CD8-positive, alpha-beta memory T cell (primary cell): ENCODE measurements at places on chromosomes 5 and 9. TPM values are rescaled to one million over a fixed set of nuclear protein-coding genes. Genes with fewer than 3 reads are reported as not detected.

The NPM1 gene
- total RNA-seq: 4,687 TPM

The FOXD4L6 gene
- not detected for total RNA-seq

The RANBP17 gene
- total RNA-seq: not detected

The ENTPD2 gene
- not detected for total RNA-seq

The GFPT2 gene
- 1.9 TPM for total RNA-seq

The SPATA31A3 gene
- total RNA-seq: not detected

The CCL27 gene
- total RNA-seq: 0.39 TPM

The F12 gene
- 10.3 TPM for total RNA-seq

The RBM27 gene
- total RNA-seq: 31.9 TPM

The RNF183 gene
- not detected for total RNA-seq

The GABRA1 gene
- total RNA-seq: not detected

The FGF18 gene
- 0.18 TPM for total RNA-seq

GRCh38 chr9:113624721-113625120, 161.2 kb downstream of the RGS3 start:
- no peak for DNase-seq

DNA sequence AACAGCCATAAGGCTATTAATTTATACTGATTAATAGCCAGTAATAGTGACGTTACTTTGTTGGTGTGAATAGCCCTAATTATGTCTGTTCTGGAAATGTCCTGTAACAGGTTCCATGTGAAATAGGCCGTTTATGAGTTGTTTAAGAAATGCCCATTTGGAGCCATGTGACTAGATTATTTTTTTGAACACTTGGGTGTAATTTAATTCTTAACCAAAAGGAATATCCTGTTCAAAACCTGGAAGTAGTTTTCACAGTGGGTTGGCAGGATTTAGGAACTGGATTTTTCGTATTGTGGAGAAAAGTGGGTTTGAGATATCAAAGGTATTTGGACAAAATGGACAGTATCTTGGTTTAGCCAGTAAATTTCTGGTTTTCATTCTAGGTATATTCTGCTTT, 1.3 kb downstream of the TENT2 start:
- no peak for DNase-seq

DNA sequence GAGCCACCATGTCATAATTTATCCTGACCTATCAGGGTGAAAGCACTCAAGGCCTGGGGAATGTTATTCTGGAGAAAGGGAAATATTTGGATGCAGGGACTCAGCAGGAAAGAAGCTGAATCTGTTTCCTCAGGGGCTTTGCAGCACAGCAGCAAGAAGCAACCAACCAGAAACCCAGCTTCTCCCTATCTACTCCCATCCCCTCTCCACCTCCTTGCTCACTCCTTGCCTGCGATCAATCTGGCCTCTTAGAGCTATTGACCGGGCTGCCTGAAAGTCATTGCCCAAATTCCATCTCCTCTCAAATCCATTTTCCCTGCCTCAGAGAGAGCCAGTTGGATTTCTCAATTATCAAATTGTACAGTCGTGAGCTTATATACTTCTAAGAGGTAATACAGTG, 542.0 kb upstream of the TRPC7 start:
- no peak for DNase-seq

DNA sequence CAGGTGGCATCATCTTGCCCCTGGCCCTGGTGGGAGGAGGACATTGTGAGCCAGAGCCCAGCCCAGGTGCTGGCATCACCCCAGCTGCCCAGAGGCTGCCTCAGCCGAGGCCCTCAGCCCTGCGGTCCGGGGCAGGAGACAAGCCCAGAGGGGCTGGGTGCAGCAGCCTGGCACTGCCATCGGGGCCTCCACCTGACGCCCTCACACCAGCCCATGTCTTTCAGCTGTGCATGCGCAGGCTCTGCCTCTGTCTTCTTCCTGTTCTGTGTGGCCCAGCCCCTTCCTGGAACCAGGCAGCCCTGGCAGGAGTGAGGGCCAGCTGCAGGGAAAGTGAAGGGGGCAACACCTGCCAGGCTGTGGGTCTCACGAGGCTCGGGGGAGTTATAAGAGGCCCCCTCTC, 4.8 kb upstream of the CEL start:
- no peak for DNase-seq

GRCh38 chr5:82387819-82388166, 109.6 kb upstream of the RPS23 start:
- DNase-seq: no peak

GRCh38 chr9:110758201-110758600, 89.6 kb downstream of the MUSK start:
- no peak for DNase-seq

DNA sequence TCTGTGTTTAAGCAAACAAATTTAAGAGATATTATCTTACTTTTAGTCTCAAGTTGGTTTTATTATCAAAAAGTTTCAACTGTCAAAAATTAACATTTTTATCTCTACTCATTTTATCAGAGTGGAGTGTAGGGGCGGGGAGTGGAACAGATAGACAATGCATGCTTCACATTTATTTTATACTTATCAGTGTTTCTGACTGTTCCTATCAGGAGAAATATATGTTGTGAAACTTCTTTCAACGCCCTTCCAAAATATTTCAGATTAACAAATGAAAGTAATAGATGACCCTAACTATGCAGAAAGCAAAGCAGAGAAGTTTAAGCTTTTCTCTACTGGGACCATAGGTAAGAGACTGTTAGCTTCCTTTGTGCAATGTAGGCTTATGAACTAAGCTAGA, 44.9 kb upstream of the MAST4 start:
- no peak for DNase-seq

DNA sequence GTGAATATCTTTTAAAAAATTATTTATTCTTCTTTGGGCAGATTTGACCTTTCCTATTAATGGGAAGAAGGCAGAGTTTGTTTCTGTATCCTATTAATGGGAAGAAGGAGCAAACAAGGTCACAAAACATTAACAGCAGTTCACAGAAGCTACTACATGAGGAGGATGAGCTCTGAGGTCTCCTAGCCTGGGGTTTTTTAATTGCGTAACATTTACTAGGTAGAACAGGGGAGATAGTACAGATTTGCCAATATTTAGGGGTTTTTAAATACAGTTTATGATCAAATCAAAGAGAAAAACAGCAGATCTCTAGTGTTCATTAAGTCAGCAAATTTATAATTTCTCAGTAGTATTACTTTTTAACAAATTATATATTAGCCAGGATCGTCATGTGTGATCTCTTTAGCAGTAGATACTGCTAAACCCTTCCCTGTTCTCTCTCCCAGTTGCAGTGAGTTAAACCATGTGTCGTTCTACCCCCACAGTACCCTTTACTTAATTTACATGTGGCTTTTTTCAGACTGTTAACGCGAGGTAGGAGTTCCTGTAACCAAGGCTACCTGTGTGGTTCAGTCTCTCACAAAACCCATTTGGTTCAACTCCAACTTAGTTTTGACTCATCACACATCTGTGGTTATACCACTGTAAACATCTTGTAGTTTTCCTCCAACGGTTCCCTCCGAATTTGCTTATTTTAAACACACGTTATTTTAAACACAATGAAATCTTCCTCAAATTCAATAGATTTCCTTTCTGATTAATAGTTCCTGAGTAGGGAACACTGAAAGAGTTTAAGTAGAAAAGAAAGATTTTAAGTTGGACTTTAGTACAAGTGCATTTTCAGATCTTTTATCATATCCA, 13.3 kb downstream of the SLC25A46 start:
- DNase-seq: peak; percentile 66

DNA sequence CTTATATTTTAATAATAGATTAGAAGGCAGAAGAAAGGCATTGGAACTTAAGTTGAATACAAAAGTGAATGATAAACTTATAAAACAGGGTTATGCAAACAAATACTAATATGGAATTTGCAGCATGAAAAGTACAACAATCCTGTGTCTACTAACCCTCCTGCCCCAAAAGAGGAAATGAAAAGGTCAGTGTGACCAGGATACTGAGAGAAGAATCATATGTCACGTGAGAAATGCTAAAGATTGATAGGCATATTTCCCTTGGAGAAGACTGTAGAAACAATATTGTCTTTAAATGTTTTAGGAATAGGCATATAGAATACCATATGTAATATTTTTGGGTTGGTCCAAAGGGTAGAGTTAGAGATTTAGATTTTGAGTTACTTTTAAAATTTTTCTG, 3.8 kb downstream of the WDR36 start:
- no peak for DNase-seq

DNA sequence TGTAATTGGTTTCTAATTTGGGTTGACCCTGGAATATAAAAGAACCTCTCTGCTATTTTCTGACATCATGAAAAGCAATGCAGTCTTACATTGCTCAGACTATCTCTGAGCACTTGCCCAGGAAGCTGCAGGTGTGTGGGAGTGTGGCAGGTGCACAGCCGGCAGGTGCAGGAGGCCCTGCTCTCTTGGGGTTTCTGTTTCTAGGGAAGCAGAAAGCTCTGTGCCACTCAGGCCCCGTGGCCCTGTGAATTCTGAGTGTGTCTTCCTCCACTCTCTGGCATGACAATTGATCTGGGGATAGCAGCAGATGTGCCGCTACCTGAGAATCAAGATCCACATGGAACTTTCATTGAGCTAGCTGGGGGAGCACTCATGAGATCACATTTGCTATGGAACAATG, 45.7 kb upstream of the IRX2 start:
- DNase-seq: no peak

- DNase-seq: no peak
These were observed 77.0 kb upstream of the PITX1 start for GRCh38 chr5:135110785-135111596.

DNA sequence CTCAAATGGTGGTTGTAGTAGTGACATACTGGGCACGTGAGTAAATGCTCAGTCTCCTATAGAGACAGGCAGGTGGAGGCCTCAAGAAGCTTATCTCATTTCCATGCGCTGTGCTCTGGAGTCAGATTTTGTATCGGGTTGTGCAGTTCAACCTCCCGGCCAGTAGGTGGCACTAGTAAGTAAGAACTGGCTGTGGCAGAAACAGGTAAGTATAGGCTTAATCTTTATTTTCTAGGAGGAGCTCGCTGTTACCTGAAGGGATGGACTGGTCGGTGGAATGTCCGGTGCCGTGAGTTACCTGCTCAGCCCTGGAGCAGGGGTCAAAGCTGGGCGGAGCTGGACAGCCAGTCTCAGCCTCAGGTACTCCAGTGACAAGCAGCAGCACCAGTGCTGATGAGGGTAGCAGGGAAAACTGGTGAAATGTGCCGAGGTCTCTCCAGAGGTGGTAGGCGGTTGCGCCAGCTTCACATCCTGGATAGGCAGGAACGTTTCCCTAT, 880.1 kb upstream of the SEMA6A start:
- DNase-seq: peak; percentile 2

- DNase-seq: no peak
These were observed 208.6 kb downstream of the DRD1 start for GRCh38 chr5:175235251-175235960.

DNA sequence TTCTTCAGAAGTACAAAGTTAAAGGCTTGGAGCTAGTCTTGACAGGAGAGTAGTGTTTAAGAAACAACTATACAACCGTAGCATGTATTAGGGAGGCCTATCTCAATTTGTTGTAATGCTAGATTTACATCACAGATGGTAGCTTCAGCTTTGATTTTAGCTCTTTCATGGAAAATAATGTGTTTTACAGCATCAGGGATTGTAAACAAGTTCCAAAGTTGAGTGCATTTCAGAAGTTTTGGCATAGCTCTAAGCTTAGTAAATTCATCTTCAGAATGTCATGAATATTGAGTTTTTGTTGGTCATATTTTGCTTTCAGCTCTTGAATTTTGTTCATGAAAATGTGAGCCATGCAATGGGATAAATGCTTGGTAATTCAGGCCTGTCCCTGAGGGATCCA, 30.7 kb downstream of the SLC44A1 start:
- no peak for DNase-seq

- no peak for DNase-seq
These were observed 942.3 kb downstream of the PTPRD start for GRCh38 chr9:9670454-9670853.

DNA sequence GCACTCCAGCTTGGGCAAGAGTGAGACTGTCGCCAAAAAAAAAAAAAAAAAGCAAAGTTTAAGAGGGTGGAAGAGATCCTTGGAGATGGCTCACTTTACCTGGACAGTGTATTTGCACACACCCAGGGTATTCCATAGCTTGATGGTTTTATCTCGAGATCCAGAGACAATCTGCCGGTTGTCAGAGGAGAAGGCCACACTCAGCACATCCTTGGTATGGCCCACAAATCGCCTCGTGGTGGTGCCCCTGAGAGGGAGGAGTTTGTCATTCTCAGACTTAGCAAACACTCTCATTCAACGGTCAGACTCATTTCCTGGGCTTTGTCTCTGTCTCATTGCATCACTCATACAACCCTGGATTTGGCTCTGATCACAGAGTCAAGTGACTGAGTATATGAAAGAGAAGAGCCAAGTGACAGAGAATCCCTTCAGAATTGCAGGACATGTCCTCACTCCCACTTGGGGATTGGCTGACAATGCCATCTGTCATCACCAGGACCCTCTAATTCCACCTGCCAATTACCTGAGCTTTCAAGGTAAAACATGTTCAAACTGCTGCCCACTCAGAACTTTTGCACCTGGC, 2.2 kb downstream of the RACK1 start:
- DNase-seq: no peak

GRCh38 chr5:10652606-10653005, 88.7 kb downstream of the ANKRD33B start:
- DNase-seq: no peak

GRCh38 chr5:106784846-106785245, 885.9 kb downstream of the EFNA5 start:
- DNase-seq: no peak
